Suppressor macrophage treated with lipopolysaccharide for 4 hours (primary cell): ENCODE measurements at places on chromosomes 7 and 10.

- DNase-seq, result no peak
These were observed 102.6 kb upstream of the NEBL start for GRCh38 chr10:20999699-21000098.

- DNase-seq, result peak; percentile 43
These were observed 7.7 kb downstream of the HDAC9 start for GRCh38 chr7:18503126-18503866.

DNA sequence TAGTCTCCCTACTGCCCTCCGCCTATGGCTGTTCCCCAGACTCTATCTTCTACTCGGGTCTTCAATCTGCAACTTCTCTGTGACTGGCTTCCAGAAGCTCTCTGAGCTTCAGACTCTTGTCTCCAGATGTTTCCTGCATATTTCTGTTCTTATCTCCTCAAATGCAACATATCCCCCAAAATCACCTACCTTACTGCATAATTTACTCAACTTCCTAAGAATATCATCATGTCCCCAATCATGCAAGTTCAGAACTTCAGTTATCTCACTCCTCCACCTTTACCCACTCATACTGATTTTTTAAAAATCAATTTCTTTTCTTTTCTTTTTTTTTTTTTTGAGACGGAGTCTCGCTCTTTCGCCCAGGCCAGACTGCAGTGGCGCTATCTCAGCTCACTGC, 68.8 kb downstream of the RAPGEF5 start:
- no peak for DNase-seq

DNA sequence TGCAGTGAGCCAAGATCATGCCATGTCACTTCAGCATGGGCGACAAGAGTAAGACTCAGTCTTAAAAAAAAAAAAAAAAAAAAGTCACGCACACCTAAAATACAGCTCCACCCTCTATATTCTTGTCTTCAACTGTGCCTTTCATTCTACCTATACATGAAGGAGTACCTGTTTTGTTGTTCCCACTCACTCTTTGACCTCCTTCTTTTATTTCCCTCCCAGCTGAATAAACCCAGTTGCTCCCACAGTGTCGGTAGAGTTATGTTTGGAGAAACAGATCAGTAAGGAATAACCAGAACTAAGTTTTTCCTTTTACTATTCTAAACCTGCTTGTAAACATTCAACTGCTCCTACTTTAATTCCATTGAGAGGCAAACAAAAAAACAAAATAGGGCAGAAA, 50.3 kb downstream of the IDE start:
- DNase-seq, result no peak

DNA sequence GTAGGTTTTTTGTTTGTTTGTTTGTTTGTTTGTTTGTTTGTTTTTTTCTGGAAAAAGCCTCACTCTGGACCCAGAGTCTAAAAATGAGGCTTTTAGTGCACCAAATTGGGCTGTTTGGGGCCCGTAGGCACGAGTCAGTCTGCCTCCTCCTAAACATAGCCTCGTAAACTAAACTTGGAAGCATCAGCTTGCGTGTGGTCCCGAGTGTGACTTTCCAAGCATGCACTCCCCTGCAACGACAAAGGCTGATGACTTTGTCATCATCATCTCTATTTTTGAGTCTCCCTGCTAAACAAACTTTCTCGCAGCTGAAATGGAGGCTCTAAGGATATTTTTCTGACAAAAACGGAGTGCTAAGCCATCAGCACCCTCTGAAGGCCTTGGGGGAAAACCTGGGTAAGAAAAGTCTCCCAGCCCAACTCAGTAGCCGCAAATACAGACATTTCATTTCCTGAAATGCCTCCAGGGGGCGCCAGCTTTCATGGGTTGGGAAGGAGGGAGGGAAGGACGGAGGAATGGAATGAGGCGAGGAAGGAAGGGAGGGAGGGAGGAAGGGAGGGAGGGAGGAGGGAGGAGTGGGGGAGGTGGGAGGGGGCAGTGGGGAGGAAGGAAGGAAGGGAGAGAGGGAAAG, 245.9 kb downstream of the KCNMA1 start:
- DNase-seq, result peak; percentile 74

DNA sequence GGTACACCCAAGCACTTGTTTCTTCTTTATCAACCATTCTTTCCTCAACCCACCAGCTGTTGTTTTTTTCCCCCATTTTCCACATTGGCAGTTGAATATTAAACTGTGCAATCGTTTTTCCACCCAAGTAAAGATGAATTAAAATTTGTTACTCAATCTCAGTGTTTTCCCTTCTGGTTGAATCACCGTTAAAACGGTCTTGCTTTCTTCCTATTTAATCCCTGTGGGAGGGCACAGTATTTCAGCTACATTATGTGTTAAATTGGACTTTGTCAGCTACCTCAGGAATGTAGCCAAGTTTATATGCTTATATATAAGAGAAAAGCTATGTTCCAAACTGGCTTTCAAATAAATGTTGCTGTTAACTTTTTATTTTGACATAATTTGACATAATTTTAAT, 19.9 kb downstream of the SLC35G1 start:
- DNase-seq, result no peak

GRCh38 chr10:50610368-50610767, 13.4 kb downstream of the SGMS1 start:
- no peak for DNase-seq

DNA sequence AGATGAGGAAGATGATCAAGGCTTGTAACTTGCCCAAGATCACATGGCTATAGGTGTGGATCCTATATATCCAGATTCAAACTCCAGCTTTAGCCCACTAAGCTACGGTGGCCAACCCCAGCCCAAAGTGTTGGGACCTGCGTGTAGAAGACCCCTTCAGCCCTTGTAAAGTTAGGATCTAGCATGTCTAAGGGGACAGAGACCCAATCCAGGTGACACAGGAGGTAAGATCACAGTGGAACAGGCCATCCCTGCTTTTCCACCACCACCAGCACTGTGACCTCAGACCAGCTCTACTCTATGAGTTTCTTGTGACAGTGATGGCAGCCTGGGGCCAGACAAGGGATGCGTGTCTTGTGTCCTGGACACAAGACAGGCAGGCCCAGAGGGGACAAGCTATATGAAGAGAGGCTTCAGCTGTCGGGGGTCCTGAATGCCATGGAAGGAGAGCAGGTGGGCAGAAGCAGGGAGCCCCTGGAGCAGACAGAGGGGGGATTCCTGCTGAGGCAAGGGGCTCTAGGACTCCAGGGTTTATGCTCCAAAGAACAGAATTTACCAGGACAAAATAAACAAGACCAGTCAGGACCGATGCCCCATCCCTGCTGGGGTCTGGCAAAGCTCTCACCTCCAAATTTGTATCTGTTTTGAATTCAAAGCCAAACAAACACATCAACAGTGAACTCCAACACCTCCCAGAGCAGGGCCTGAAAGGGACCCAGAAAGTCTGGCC, 10.4 kb downstream of the GPRIN2 start:
- DNase-seq, result no peak

- peak; percentile 44 for DNase-seq
These were observed 145.1 kb downstream of the PLXDC2 start for GRCh38 chr10:19961076-19962053.

- no peak for DNase-seq
These were observed 74.2 kb downstream of the NXPH1 start for GRCh38 chr7:8507566-8507965.

DNA sequence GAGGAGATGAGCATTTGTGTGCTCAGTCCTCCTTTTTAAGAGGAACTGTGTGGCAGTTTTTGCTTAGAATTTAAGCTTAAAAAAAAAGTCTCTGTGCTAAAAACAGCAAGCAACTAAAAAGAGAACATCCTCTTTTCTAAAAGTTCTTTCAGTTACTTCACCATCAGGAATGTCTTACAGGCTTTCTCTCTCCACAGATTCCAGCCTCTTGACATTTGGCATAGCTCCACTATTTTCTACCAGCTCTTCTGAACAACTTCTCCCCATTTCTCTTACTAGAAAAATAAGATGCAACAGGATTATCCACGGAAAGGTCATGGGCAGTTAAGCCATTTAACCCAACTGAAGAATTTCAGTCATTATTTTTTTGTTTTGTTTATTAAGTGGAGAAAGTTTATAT, 13.2 kb downstream of the PCLO start:
- DNase-seq, result no peak
